ENCODE measurements at places on chromosomes 16 and 17.

DNA sequence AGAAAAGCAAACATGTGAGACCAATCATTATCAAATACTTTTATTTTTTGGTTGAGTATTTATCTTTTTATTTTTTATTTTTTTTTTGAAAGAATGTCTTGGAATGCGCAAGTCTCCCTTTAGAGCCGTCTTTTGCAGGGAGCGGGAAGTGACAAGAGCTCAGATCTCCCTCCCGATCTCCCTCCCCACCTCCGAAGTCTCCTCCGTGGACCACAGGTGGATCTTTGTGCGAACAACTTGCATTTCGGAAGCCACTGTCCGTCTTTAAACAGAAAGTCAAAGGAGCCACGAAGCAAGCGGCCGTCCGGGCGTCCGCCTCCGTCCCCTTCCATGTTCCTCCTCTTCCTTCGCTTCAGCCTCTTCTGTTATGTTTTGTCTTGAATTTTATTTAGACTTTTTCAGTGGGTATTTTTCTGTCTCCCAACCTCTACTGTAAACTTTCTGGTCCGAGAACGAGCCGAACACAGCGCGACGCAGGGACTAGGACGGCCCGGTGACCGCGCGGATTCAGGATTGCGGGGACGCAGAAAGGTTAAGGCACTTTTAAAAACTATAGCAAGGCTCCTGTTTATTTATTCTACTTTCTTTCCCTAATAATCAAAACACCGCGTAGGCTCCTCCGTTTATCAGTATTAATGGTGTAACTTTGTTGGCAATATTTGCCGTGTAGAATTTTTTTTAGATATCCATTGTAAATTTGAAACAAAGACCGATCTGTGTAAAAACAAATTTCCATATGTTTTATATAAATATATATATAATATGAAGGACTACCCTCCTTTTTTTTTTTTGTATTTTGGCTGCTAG, 3.3 kb downstream of the FOXF1 start:
- no peak for DNase-seq

GRCh38 chr16:65445313-65446260, 323.7 kb upstream of the CDH11 start:
- DNase-seq = no peak

DNA sequence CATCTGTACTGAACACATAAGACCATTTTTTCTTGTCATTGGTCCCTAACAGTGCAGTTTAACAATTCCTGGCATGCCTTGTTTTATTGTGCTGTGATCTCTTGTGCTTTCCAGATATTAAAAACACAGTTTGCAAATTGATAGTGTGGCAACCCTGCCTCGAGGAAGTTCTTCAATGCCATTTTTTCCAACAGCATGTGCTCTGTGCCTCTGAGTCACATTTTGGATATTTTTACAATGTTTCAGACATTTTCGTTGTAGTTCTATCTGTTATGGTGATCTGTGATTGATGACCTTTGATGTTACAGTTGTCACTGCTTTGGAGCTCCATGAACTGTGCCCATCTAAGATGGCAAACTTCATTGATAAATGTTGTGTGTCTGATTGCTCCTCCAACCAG, 66.2 kb downstream of the GOSR1 start:
- DNase-seq = no peak

GRCh38 chr17:58276423-58276822, 4.3 kb downstream of the MPO start:
- no peak for DNase-seq

- no peak for DNase-seq
Measured at GRCh38 chr16:30173054-30173453, 10.3 kb upstream of the CORO1A start.

DNA sequence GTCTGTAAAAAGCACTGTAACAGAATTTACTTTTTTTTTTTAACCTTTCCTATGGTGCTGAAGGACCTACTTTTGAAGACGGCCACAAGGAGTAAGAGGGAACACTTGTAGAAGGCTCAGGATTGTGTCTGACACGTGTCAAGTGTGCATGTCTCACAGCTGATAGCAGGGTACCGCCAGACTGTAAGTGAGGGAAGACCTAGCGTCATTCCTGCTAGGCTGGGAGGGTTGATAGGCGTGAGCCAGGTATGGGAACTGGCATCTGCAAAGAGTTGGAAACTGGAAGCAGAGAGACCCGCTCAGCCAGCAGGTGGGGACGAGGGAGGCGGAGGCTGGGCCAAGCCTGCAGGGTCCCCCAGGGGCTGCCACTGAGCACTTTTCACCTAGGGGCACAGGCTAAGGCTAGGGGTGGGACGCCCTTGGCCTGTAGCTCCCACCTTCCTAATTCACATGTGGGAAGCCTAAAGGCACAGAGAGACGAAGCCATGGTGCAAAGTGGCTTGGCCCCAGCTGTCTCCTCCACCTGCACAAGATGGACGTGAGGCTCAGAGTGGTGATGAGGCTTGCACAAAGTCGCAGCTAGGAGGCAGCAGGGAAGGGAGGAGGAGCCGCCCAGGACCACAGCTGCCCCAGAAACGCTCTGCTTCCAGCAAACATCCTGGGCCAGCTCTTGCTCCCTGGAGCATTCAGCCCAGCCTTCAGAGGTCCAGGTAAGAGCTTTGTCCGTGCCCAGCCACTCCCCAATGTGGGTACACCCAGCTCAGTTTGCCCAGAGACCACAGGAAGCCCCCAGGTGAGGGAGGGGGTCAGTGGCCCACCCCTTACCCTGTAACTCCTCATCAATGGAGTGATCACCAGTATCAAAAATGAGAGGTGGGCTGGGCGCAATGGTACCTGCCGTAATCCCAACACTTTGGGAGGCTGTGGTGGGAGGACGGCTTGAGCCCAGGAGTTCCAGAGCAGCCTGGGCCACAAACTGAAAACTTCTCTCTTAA, 18.9 kb downstream of the VASN start:
- no peak for DNase-seq

GRCh38 chr16:6852643-6853225, 479.9 kb upstream of the RBFOX1 start:
- no peak for DNase-seq

- no peak for DNase-seq
Measured at GRCh38 chr16:65201511-65201910, 79.6 kb upstream of the CDH11 start.

DNA sequence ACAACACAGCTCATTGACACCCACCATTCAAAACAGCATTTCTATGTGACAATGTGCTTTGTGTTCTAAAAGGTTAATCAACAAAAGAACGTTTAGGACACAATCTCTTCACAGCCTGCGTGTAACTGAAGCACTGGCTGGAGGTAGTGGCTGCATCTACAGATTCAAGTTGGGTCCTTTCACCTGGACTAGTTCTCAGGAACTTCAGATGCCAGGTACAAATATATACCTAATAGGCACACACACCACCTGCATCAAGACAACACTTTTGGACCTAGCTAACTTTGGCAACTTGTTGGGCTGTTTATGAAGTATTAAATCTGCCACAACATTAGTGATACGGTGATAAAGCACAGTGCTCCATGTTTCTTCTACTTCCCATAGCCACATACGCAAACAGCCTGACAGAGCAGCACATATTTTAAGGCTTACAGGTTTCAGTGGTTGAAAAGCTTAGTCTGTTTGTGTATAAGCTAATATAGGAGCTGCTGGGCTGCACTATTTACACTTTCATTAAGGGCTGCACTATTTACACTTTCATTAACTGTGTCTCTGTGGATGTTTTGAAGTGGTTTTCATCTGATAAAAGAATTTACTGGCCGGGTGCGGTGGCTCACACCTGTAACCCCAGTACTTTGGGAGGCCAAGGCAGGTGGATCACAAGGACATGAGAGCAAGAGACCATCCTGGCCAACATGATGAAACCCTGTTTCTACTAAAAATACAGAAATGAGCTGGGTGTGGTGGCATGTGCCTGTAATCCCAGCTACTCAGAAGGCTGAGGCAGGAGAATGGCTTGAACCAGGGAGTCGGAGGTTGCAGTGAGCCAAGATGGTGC, 132.6 kb downstream of the PARN start:
- DNase-seq = no peak

DNA sequence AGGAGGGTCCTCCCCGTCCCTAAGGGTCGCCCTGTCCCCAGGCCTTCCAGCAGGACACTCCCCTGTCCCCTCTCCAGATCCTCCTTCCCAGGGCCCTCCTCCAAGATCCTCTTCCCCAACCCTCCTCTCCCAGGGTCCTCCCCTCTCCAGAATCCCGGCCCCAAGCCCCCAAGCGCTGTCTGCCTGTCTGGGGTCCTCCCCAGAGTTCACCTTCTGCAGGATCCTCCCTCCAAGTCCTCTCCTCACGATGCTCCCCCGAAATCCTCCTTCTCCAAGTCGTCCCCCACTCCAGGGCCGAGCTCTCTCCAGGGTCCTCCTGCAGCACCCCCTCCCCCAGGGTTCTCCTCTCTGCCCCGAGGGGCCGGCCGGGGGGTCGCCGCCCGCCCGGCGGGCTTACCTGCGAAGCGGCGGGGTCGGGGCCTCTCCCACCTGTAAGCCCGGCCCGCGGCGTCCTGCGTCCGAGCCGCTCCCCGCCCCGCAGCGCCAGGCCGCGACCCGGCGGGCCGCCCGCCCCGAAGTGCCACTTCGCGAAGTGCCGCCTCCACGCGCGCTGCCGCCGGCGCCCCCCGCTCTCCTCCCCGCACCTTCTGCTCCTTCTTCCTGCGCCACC, 678 bp upstream of the BAIAP2 start:
- no peak for DNase-seq

- DNase-seq = peak; percentile 24
Measured at GRCh38 chr17:39195568-39196160, 1.8 kb downstream of the CACNB1 start.

DNA sequence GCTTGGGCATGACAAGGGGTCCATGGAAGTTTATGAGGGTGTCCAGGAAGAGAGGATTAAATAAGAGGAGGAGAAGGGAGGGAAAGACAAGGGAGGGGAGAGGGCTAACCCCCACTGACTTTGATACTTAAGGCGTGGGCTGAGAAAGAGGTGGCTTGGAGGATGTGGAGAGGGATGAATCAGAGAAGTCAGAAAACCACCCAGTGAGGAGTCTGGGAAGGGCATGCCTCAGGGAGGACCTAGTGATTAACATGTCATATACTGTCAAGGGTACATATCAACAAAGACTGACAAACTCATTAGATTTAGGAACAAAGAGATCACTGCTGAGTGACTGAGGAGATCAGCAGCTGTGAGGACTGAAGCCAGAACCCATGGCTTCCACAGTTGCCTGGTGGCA, 145.4 kb downstream of the IRX5 start:
- DNase-seq = no peak

DNA sequence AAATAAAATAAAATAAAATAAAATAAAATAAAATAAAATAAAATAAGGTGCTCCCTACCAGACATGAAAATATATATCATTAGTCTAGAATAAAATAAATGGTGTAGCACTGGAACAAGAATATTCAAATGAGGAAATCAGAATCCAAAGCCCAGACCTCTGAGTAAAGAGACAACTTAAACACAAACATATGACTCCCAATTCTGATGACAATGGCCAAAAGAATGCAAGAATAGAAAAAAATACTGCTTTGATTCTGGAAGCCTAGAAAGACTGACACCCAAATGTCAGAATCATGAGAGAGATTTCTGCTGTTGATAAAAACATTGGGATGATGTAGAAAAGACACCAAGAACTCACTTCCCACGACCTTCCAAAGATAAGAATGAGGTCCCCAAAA, 27.9 kb downstream of the MYOCD start:
- no peak for DNase-seq

GRCh38 chr16:25109643-25110042, 1.9 kb upstream of the LCMT1 start:
- DNase-seq = no peak

DNA sequence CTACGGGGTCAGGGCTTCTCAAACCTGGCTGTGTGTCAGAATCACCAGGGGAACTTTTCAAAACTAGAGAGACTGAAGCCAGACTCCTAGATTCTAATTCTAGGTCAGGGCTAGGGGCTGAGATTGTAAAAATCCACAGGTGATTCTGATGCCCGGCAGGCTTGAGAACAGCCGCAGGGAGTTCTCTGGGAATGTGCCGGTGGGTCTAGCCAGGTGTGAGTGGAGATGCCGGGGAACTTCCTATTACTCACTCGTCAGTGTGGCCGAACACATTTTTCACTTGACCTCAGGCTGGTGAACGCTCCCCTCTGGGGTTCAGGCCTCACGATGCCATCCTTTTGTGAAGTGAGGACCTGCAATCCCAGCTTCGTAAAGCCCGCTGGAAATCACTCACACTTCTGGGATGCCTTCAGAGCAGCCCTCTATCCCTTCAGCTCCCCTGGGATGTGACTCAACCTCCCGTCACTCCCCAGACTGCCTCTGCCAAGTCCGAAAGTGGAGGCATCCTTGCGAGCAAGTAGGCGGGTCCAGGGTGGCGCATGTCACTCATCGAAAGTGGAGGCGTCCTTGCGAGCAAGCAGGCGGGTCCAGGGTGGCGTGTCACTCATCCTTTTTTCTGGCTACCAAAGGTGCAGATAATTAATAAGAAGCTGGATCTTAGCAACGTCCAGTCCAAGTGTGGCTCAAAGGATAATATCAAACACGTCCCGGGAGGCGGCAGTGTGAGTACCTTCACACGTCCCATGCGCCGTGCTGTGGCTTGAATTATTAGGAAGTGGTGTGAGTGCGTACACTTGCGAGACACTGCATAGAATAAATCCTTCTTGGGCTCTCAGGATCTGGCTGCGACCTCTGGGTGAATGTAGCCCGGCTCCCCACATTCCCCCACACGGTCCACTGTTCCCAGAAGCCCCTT, 10.9 kb downstream of the STH start:
- no peak for DNase-seq

- DNase-seq = peak; percentile 64
Measured at GRCh38 chr16:50684823-50685461, 3.8 kb upstream of the SNX20 start.

- DNase-seq = no peak
Measured at GRCh38 chr17:19508577-19508867, 25.1 kb upstream of the SLC47A1 start.

- DNase-seq = no peak
Measured at GRCh38 chr16:54447576-54448440, 161.2 kb upstream of the IRX3 start.

GRCh38 chr17:81092518-81093095, 57.7 kb downstream of the BAIAP2 start:
- DNase-seq = no peak

GRCh38 chr17:51435641-51436091, 175.3 kb downstream of the UTP18 start:
- peak; percentile 45 for DNase-seq

- DNase-seq = no peak
Measured at GRCh38 chr16:86925067-86925791, 346.9 kb downstream of the FOXL1 start.

DNA sequence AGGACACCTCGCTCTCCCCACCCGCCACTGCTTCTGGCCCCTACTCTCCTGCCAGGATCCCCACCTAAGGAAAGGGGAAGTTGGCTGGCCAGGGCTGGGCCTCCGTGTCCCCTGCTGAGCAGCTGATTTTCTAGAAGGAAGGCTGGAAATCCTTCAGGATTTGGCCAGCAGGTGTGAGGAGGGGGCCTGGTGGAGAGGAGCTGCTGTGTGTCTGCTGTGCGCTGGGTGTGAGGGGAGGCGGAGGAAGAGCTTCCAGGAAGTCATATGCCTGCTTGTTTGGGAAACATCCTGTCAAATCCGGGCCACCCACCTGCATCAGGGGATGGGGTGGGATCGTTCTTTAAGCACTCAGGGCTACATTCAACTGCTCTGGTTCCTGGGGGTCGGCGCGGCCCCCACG, 28.6 kb downstream of the TPSG1 start:
- no peak for DNase-seq
